CD4-positive, alpha-beta T cell (primary cell): ENCODE measurements at places on chromosomes 5 and 9.

DNA sequence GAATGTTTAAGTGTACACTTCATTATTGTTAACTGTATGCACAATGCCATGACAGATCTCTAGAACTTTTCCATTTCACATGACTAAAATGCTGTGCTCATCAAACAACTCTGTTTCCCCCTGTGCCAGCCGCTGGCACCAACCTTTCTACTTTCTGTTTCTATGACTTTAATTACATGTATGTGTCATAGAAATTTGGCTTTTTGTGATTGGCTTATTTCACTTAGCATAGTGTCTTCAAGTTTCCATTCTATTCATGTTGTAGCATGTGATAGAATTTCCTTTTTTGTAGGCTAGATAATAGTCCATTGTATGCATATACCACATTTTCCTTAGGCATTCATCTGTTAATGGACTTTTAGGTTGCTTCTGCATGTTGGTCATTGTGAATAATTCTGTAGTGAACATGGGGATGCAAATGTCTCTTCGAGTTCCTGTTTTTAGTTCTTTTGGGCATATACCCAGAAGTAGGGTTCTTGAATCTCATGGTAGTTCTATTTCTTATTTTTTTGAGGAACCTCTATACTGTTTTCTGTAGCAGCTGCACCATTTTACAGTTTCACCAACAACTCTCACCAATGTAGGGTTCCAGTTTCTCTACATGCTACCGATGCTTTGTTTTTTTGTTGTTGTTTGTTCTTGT lies 184.4 kb upstream of the DMRT1 start:
- H3K27ac ChIP-seq = no peak overlapping the region
- no peaks in the 10 kb centered on the region for H3K27me3 ChIP-seq
- DNase-seq = no peak
- no peaks in the 10 kb centered on the region for H3K4me1 ChIP-seq
- H3K4me3 ChIP-seq = no peak overlapping the region
- H3K36me3 ChIP-seq = no peaks in the 10 kb centered on the region

DNA sequence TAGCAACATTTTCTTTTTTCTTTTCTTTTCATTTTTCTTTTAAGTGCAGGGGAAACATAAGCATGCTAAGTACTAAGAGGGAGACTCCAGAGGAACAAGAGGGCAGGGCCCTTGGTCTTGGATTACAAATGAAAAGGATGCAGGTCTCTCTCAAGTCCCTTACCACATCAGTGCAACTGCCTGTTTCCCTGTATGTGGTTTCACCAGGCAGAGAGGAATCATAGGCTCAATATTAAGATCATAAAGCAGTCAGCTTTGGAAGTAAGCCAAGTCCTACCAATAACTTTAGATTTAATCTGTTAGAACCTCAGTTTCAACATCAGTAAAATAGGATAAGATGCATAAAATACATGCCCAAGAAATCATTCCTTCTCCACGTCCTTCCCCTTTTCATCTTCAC lies 422.7 kb upstream of the PAPPA start:
- H3K27me3 ChIP-seq = no peaks in the 10 kb centered on the region
- no peak overlapping the region for H3K4me3 ChIP-seq
- no peak for DNase-seq
- no peaks in the 10 kb centered on the region for H3K4me1 ChIP-seq
- no peak overlapping the region for H3K27ac ChIP-seq

DNA sequence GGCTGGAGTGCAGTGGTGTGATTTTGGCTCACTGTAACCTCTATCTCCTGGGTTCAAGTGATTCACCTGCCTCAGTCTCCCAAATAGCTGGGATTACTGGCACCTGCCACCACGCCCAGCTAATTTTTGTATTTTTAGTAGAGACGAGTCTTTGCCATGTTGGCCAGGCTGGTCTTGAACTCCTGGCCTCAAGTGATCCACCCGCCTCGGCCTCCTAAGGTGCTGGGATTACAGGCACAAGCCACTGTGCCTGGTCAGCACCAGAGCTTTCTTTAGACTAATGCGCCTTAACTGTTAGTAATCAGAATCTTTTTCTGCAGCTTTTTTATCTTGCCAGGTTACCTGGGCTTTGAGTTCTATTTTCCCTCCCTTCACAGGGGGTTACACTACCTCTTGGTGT lies 18.4 kb downstream of the PTGS1 start:
- no peaks in the 10 kb centered on the region for H3K4me1 ChIP-seq
- DNase-seq = no peak
- no peak overlapping the region for H3K27ac ChIP-seq
- H3K36me3 ChIP-seq = no peaks in the 10 kb centered on the region
- H3K4me3 ChIP-seq = no peak overlapping the region
- H3K27me3 ChIP-seq = no peaks in the 10 kb centered on the region

DNA sequence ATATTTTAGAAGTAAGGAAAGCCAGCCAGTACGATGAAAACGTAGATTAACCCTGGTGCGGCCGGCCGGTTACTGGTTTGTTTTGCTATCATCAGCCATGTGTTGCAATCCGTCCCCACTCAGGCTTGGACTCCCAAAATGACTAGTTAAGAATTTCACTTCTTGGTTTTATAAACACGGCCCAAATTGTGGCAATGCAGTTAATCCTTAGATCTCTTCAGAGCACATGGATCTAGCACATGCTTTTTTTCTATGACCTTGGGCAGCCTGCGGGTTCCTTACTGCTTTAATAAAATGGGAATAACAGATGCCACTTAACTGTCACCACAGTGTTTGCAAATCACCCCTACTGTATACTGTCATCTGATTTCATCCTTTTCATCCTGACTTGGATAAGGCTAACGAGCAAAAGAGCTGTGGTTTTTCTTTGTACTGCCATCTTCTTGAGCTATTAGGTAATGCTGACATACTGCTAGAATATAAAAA lies 1.5 kb downstream of the NDFIP1 start:
- H3K4me3 ChIP-seq = peak overlapping the region; percentile 75
- H3K27ac ChIP-seq = peak overlapping the region; percentile 87
- H3K36me3 ChIP-seq = peaks cover 4% of the 10 kb centered on the region
- no peak for DNase-seq
- peaks cover 30% of the 10 kb centered on the region for H3K4me1 ChIP-seq
